Liver (tissue), 10 donors: ENCODE measurements at places on chromosomes 3 and 15. TPM values are rescaled to one million over a fixed set of nuclear protein-coding genes. Genes with fewer than 3 reads are reported as not detected.

GRCh38 chr15:93030430-93031102, 58.4 kb downstream of the RGMA start:
- peak; percentile 72 for DNase-seq

CORO2B gene
- total RNA-seq = 0.65 TPM

DNA sequence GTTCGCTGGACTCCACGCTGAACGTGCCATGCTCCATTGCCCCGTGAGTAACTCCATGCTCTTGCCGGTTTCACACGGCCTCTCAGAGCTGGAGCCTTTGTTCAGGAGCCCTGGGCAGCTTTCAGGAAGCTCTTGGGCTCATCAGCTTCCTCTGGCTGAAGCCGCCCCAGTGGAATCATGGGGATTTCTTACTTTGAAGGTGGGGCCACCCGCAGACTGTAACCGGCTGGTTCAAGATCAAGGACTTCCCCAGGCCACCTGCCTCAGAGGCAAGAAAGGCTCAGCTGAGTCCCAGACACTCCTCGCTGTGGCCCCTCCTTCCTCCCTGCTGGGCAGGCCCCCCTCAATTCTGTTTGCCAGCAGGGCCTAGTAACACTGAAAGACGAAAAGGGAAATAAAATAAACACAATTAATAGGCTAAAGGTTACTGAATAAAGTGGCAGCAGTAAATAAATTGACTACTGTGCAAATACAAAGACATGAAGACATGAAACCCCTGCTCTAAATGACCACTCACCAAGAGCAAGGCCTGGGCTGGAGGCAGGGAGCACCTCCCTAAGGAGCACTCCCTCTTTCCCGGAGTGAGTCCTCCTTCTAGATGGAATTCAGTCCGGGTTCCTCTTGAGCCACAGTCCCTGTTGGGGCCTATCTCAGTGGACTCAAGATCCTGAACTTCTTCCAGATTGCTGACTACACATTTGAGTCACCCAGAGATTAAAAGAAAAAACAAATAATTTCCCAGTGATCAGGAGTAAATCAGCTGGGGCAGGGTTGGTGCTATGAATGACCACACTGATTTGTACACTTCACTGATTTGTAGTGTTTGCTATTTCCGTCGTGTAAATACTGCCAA, 51.0 kb downstream of the ZDHHC19 start:
- DNase-seq = no peak

SPESP1 gene
- 0.33 TPM for total RNA-seq

GRCh38 chr3:141279077-141279967, 47.7 kb downstream of the PXYLP1 start:
- peak; percentile 36 for DNase-seq

- DNase-seq = no peak
These were observed 26.2 kb upstream of the ANXA2 start for GRCh38 chr15:60424006-60424405.

GRCh38 chr3:192655628-192656027, 71.7 kb downstream of the FGF12 start:
- no peak for DNase-seq
